ENCODE measurements at places on chromosomes 16 and 17.

DNA sequence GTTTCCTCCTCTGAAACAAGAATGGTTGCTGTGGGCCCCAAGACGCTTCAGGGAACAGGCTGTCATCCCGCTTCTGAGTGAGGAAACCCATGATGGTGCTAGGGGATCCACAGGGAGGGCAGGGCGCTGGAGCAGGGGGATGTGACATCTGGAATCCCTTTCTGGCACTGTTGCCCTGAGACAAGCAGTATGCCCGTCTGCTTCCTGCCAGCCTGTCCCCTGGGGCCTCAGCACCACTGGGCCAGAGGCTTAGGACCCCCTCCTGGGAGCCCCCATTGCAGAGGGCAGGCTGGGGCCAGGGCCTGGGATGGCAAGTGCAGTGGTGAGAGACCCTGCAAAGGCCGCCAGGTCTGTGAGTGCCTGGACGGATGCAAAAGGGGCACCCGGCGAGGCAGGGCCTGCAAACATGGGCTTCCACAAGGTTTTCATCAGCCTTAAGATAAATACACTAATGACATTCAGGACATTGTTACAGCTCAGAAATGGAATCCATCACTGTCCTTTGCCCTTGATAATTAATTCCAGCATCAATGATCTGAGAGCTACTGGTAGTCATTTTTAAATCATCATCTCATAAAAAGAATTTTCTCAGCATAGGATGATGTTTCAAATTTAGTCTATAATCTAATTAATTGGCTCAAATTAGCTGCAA, 51.6 kb downstream of the PRMT7 start:
- DNase-seq, result no peak

DNA sequence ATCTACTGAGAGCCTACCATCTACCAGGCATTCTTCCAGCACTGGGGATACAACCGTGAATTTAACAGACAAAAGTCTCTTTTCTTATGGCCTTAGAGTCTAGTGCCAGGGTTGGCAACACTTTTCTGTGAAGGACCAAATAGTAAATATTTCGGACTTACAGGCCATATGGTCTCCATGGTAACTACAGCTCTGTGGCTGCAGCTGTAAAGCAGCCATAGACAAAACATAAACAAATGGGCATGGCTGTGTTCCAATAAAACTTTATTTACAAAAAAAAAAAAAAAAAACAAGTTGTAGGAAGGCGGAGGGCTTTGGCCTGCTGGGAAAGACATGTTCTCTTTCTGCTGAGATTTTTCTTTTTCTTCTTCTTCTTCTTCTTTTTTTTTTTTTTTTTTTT, 98.7 kb downstream of the ABCC12 start:
- DNase-seq, result no peak

GRCh38 chr17:28807925-28808634, 34.5 kb downstream of the FAM222B start:
- DNase-seq, result peak; percentile 66

- no peak for DNase-seq
These were observed 4.0 kb downstream of the SLC25A10 start for GRCh38 chr17:81715872-81716673.

DNA sequence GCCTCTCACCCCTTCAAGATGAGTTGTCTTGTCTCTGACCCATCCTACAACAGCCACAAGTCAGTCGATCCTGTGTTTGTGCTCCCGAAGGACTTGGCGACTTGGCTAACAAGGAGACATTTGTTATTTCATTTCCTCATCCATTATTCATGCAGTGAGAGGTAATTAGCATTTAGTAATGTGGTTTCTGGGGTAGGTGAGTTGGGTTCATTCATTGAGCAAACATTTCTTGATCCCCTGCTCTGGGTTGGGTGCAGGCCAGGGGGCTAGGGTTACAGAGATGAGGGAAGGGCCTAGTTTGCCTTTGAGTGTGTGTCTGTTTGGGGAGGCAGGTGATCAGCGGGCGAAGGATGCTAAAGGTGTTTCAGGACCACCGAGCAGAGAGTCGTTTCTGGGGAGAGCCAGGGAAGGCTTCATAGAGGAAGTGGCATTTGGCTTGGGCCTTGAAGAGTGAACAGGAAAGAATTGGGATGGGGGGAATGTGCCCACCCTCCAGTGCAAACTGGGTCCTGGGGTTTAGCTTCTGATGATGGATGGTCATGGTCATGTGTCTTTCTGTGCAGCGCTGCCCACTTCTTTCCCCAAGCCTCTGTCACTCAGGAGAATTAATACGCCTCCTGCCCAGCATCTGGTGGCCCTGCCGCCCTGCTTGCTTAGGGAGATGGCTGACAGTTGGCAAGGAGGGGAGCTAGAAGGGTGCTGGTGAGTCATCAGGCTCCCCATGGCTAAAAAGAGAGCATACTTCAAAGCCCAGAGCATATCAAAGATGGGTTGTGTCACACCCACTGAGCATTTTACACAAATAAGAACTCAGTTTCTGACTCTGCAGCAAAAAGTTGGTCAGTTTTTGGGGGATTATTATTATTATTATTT, 38.5 kb downstream of the MSI2 start:
- DNase-seq, result no peak

GRCh38 chr16:53743149-53743566, 39.2 kb downstream of the FTO start:
- DNase-seq, result no peak

DNA sequence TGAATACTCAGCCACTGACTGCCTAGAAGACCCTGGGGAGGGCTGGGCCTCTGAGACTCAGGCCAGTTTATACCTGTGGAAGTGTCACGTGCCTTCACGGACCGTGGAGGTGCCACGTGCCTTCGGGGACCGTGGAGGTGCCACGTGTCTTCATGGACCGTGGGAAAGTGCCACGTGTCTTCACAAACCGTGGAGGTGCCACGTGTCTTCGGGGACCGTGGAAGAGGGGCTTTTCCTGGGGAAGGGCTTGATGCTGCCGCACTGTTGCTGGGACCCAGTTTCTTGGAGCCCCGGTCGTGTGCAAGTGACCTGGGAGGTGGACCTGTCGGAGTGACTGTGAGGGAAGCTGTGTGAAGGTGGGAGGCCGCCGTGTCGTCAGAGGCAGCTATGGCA, 166.2 kb downstream of the BANP start:
- no peak for DNase-seq

GRCh38 chr16:84647828-84648594, at the start of gene KLHL36:
Gene KLHL36, plus strand, starts transcription at chr16:84648511. Its CDS starts 2,357 bp downstream, at chr16:84650868.
- DNase-seq, result peak; percentile 89

DNA sequence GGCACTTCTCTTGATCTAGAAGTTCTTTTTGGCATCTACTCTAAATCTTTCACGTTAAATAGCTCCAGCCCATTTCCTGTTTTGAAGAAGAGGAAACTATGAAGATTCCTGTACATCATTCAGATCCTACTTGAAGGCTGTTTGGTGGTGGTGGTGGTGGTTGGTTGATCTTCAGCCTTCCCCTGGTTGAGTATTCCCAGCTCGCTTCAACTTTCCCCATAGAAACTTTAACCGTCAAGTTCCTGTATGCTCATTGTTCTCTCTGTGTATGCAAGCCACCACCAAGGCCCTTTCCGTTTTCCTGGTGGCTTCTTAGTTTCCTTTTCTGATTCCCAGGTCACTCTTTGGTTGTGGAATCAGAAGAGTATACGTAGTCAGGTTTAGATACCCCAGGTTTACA, 3.3 kb downstream of the LRRC46 start:
- no peak for DNase-seq

- no peak for DNase-seq
These were observed 2.6 kb downstream of the SPEM3 start for GRCh38 chr17:7431231-7431630.

DNA sequence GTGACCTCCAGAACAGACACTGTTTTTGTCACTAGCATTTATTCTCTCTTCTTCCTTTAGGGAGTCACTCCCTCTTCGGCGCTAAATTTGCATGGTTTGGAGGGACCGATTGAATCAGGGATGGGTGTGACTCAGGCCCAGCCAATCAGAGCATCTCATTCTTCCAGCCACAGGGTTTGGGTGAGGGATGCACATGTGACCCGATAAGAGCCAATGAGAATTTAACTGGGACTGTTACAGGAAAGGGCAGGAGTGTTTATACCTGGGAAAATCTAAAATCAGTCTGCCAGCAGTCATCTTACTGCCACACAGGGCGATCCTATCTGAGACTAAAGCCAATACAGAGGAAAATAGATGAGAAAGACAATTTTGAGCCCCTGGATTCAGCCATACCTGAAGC, 351.2 kb upstream of the ERCC4 start:
- no peak for DNase-seq

GRCh38 chr17:20116683-20117309, 107.6 kb downstream of the SPECC1 start:
- no peak for DNase-seq

GRCh38 chr16:81810894-81811538, 31.9 kb downstream of the PLCG2 start:
- no peak for DNase-seq

DNA sequence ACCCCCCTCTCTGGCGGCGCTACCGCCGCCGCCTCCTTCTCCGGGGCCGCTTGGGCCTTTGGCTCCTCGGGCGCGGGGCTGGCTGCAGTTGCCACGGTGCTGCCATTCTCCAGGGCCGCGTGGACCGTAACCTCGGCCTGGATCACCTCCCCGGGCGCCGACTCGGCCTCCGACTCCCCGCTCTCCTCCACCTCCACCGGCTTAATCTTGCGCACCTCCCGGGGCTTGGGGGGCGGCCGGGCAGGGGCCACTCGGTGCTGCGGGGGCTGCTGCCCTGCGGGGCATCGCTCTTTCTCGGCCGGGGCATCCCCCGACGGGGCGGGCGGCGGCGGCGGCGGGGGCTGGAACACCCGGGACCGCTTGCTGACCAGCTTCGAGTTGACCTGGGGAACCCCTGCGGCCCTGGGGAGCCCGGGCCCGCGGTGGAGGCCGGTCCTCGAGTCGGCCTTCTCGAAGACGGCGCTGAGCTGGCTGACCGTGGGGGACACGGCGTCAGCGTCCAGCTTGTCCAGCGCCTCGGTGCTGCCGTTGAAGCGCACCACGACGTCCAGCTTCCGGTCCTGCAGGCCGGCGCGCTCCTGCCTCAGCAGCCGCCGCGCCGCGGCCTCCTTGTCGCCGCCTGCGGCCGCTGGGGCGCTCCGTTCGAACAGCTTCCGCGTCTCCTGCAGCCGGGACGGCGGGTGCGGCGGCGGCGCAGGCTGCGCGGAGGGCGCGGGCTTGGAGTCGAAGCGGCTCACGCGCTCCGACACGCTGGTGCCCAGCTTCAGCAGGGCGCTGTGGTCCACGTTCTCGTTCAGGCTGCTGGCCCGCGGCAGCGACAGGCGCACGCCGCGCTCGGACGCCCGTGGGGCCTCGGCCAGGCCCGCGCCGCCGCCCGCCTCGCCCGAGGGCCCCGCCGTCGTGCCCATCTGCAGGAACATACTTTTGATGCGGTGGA, 792 bp downstream of the PPP1R9B start:
- DNase-seq, result no peak

GRCh38 chr16:9159839-9160550, 68.6 kb downstream of the HAPSTR1 start:
- peak; percentile 48 for DNase-seq

- peak; percentile 48 for DNase-seq
These were observed 39.4 kb downstream of the TUBD1 start for GRCh38 chr17:59853168-59853918.

- peak; percentile 60 for DNase-seq
These were observed 1.8 kb downstream of the ST3GAL2 start for GRCh38 chr16:70437017-70437581.

- no peak for DNase-seq
These were observed 24.3 kb upstream of the GSE1 start for GRCh38 chr16:85588562-85589503.

GRCh38 chr16:50365791-50366575, 2.8 kb downstream of the BRD7 start:
- DNase-seq, result no peak

GRCh38 chr16:68596266-68596665, 48.8 kb upstream of the CDH3 start:
- no peak for DNase-seq

- DNase-seq, result peak; percentile 82
These were observed at the start of gene FAM171A2 for GRCh38 chr17:44363613-44364159. Gene FAM171A2, minus strand, starts transcription at chr17:44363853. Its CDS starts 139 bp downstream, at chr17:44363714.

DNA sequence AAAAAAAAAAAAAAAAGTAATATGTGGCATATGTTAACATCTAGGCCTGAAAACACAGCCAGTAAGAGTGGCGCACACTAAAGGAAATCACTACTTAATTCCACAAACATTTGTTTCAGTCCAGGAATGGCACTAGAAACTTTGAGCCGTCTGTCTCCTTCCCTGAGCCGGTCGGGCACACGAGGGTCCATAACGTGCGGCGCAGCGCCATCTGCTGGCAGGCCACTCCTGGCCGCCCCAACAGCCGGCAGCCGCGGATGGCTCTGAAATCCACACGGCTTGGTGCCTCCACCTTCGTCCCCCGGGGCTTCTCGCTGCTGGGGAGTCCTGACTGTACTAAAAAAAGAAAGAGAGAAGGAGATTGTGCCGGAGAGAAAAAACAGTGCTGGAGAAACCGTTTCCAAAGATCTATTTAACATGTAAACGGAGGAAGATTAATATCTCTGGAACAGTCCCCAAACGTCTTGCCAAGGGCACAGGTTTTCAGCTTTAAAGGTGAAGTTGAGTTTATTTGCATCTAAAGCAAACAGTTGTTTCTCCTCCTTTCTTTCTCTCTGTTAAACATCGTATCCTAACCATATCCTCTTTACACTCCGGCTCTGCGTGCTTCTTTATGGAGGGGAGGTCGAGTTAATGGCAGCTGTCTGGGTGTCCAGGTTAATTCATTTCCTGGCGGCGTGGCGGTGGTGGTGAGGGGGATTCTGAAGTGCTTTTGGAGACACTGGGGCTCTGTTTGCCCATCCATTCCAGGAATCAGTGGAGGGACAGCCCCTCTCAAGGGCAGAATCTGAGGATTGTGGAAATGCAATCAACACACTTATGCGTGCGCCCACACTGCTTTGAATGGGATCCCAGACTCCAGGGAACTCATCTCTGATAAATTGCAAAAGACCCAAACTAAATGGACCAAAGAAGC, 611.3 kb upstream of the SALL1 start:
- peak; percentile 63 for DNase-seq

DNA sequence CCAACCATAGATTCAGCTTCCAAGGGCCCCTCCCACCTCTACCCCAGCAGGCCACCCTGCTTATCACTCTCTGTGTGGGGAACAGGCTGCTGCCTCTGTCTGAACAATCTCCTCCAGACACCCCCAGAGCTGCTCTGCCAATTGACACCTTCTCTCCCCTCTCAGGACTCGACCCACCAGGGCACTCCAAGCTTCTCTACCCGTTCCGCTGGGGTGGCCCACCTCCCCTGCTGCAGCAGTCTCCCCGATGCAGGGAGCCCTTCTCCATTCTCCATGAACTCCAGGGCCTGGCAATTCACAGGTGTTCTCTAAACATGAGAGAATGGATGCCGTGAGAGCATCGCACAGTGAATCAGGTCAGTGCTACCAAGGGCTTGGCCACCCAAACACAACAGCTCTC, 28.3 kb upstream of the FAAP100 start:
- no peak for DNase-seq

GRCh38 chr17:77385750-77386501, 245.2 kb downstream of the SEC14L1 start:
- no peak for DNase-seq

Data from hepatic stellate cell (primary cell).